NCI-H460 (cell line): ENCODE measurements at places on chromosomes 7 and 10.

- DNase-seq, result no peak
Measured at GRCh38 chr10:6364893-6365292, 162.2 kb downstream of the PFKFB3 start.

DNA sequence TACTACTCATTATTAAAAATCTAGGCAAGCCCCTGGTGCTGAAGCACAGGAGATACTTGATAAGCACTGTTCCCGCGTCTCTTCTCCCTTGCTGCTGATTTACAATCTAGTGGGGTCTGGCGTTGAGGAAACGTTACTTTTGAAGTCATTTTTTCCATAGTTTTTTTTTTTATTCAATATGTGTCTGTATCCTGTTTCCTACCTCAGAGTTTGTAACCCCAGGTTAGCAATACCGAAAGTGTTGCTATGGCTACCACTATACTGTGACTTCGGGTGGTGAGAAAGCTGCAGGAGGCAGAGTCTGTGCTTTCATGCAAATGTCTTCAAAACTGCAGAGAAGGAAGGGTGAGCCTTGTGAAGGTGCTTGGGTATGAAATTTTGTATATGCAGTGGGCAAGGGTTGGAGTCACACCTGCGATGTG is 458.8 kb upstream of the GHITM start:
- no peak for DNase-seq

GRCh38 chr10:102004376-102004775 is 51.6 kb downstream of the ARMH3 start:
- no peak for DNase-seq

DNA sequence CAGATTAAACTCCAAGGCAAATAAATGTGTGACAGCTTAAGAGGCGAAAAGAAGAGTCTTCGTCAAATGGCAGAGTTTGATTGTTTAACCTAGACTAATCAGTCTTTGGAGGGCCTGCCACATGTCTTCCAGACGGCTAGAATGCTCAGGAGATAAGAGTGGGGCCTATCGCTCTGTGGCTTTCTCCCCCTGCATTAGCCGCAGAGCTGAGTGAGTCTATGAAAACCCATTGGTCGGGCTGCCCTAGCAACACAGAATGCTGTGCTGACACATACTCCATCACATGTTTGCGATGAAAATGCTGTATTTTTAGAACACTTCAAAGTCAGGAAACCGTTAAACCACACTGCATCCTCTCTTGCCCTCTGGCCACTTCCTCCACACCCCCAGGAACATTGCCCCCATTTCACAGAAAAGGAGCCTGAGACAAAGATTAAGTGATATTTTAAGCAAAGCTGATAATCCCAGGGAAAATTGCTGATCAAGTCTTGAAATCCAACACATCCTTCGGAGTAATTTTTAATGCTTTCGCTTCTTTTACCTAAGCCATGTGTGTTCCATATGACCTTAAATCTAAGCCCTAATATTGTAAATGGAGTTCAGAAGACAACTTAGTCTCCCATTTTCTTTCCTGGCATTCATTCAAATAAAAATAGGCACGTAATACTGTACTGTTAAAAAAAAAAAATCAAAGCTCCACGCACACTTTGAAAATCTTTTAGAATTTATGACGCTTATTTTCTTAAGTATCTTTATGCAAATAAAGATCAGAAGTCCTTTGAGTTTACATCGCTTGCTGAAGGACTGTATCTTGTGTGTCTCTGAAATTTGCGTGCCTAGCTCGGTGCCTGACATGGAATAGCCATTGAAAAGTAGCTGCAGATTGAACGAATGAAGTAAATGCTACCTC is 161.2 kb downstream of the CELF2 start:
- DNase-seq, result no peak

GRCh38 chr10:21260506-21261149 is 264.9 kb downstream of the SKIDA1 start:
- no peak for DNase-seq

DNA sequence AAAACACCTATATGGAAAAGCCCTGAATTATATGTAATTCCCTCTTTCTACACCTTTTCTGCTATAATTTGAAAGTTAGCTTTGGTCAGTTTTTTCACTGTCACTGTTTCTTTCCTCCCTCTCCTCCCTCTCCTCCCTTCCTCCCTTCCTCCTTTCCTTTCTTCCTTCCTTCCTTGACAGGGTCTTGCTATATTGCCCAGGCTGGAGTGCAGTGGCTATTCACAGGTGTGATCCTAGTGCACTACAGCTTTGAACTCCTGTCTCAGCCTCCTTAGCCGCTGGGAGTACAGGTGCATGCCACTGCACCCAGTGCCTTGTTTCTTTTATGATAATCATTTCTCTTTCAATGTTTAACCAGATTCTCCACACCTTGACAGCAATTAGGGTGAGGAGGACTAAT is 22.1 kb upstream of the UMAD1 start:
- no peak for DNase-seq

DNA sequence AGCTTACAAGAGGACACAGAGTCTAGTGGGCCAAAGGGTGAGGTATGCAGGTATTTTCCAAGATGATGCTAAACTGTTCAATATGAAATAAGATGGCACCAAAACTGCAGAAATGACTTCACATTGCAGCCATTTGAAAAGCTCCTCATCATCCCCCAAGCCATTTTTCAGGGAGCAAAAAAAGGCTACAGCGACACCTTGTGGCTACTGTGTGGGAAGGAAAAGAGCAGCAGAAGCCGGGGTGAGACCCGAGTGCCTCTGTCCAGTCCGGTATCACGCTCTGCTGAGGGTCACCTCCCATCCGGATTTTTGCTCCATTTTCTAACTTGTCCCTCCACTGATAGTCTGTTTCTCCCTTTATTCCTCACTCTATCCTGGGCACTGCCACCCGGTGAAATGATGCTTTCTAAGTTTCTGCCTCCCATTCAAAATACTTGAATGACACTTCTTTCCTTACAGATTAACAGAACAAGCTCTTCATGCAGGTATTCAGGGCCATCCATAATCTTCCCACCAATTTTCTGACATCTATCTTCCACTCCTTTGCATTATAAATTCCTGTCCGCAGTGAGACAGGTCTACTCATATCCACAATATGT is 220.2 kb downstream of the DGKI start:
- peak; percentile 41 for DNase-seq

DNA sequence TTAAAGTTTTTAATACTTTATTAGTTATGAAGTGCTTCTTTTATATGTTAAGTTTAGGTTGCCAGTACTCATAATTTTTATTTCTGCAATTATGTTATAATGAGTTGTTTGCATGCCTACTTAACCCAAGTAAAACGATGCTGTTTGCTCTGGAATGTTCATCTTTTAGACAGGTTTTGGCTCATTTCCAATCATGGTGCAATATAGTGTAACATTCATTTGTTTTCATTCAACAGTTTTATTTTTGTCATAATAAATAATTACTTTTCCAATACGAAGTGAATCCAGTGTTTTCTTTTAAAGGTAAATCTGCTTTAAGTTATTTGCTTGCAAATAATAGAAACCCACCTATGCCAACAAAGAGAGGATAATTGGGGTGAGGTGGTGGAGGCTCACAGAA is 22.1 kb downstream of the ARL5B start:
- no peak for DNase-seq

DNA sequence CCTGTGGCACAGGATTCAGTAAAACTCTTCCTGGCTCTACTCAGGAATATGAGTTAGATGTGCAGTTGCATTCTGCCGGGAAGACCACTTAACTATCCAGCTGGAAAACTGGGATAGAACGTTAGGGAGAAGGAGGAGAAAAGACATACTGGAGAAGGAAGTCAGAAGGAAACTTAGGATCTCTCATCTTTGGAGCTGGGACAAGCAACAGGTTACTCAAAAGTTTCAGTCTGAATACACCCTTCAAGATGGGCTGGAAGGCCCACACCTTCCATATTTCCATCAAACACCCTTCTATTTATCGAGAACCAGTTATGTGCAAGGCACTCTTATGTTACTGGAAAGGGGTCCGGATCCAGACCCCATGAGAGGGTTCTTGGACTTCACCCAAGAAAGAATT is 440.4 kb upstream of the NRP1 start:
- no peak for DNase-seq

- DNase-seq, result peak; percentile 56
Measured at GRCh38 chr7:19754521-19755116, 18.8 kb downstream of the TMEM196 start.

- no peak for DNase-seq
Measured at GRCh38 chr10:62050346-62050892, 148.9 kb downstream of the ARID5B start.

DNA sequence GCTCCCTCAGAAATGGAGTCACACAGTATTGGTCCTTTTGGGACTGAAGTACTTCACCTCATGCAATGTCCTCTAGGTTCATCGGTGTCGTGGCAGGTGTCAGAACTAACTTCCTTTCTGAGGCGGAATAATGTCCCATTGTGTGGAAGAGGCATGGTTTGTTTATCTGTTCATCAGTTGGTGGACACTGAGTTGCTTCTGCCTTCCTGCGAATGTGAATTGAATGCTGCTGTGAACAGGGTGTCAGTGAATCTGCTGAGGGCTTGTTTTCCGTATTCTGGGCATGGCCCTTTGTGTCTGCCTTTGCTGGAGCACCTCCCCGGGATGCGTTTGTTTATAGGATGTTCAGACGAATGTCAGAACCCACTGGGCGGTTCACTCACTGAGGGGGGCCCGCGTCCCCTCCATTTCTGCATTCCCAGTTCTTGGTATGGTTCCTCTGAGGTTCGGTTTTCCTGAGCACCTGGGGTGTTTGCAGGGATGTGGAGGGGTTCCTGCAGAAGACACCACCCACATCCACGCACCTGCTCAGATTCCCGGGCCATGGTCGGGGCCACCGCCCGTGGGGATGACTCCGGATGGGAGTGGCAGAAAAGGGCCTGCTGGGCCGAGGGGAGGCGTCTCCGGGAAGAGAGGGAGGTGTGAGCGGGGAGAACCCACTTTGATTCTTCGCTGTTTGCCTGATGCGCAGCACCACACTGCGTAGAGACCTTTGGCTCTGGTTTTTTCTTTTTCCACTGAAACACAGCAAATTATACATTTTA is 33.1 kb downstream of the CHST12 start:
- DNase-seq, result no peak

- DNase-seq, result no peak
Measured at GRCh38 chr10:120607710-120608703, 151.0 kb downstream of the PLPP4 start.

GRCh38 chr7:47818796-47819606 is 129.3 kb downstream of the PKD1L1 start:
- DNase-seq, result peak; percentile 82

DNA sequence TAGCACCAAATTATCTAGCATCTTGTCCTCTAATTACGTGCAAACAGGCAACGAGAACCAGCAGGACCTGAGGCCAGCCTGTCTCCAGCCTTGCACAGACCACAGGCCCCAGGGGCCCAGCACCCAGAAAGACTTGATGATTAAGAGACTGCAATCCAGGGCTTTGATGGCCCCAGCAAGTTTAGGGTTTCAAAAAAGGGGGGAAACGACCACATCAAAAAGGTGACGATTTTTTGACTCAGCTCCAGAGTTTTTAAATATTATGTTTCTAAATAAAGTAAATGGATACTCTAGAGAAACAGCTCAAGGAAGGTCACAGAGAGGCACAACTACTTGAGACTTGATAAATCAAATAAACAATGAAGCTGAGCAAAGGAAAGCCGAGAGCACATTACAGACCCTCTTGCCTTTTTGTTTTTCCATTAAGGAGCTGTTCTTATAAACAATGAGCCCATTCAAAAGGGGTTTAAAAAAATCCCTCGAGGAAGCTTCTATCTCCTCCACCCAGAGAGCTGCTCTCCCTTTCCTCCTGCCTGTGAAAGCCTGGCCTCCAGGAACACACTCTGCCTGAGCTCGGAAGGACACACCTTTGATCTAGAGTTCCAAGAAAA is 44.1 kb downstream of the GLI3 start:
- no peak for DNase-seq

DNA sequence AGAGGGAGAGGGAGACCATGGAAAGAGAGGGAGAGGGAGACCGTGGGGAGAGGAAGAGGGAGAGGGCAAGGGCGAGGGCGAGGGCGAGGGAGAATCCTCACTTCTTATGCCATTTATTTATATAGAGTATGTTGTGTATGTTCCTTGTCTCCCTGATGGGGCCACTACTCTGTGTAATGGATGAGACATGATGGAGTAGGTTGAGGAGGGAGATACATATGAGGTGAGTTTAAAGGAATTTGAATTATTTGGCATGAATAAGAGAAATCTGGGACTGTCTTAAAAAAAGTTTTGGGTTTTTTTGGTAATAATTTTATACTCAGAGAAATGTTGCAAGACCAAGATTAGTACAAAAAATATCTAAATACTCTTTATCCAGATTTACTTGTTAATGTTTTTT is 20.1 kb downstream of the CCSER2 start:
- no peak for DNase-seq
